ENCODE measurements at places on chromosomes 3 and 15.

DNA sequence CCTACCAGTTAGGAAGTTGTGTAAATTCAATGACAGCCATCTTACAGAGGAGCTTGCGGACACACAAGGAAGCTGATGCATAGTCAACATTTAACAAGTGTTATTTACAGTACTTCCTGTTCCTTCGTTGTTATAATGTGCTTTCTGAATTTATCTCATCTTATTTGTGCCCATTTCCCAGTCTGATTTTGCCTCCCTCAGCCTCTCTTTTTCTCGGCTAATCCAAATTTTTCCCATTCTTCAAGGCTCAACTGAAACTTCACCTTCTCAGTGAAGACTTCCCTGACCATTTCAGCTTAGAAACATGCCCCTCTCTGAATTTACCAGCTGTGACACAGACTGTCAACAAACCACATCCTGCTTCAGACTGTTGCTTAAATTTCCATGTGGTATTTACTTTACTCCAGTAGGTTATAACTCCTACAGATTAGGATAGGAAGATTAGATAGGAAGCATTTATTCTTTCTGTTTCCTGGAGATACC, 55.7 kb upstream of the CP start:
- DNase-seq, result no peak

GRCh38 chr15:45157974-45158373, 28.2 kb downstream of the DUOX1 start:
- DNase-seq, result peak; percentile 37

DNA sequence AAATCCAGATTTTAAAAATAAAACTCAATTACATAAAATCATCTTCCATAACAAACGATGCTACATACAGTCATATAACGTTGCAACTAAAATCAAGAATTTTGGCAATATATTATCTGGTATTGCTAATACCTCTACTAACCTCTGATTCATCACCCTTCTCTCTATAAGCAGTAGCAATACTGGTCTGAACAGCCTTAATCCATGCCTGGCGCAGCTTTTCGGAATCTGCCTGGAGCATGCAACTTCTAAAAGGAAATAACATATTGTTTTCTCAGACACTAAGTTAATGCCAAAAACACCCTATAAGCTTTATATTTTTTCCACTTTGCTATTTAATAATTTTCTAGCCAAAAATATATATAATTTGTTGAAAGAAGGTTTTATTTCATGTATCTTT, 35.4 kb upstream of the XXYLT1 start:
- DNase-seq, result no peak

DNA sequence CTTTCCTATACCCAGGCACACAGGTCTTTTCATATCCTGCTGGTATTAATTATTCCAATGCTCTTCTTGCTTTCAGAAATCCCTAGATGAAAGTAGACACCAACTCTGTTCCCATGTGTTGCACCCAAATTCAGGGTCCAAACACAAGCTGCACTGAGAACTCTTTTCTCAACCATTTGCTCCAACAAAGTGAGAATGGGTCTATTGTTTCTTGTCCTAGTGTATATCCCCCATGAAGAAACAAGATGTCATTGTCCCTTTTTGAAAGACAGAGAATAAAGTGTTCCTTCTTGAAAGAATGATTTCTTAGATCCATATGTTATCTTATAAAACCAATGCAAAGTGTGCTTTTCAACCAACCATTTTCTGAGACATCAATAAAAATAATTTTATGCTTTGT, 353.7 kb downstream of the CNTN6 start:
- no peak for DNase-seq

DNA sequence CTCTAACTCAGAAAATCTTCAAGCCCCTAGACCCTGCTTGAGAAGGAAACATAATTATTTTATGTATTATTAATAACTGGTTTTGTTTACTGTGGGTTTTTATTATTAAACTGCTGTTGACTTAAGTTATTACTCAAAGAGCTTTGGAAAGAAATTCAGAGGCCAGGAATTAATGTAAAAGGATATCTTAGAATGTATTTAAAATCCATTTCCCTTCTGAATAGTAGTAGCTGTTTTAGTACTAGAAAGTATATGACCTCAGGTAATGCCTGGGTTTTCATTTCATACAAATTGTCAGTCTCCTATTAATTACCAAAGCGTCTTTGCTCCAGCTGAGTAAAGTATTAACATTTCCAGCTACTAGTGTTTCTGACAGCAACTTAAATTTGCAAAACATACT, 223.1 kb downstream of the ITPR1 start:
- DNase-seq, result no peak

GRCh38 chr3:11434017-11434526, 161.9 kb downstream of the ATG7 start:
- DNase-seq, result peak; percentile 58

DNA sequence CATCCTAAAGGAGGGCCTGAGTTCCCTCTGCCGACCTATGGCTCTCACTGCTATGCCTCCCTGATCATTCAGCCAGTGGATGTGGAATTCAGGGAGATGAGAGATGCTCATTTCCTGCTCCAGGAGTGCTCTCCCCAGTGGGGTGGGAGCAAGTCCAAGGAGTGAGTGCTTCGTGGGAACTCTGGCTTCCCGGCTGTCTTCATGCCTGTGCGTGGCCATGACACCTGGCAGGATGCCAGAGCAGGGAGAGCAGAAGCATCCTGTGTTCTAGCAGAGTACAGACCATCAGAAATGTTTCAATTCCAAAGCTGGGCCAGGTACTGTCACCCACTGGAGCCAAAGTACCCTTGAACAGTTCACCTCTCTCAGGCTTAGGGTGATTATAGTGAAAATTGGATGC, 45.1 kb downstream of the APH1B start:
- peak; percentile 14 for DNase-seq

- DNase-seq, result no peak
These were observed 25.8 kb downstream of the CYFIP1 start for GRCh38 chr15:22954326-22954725.

GRCh38 chr15:63191895-63192618, 2.7 kb downstream of the RAB8B start:
- no peak for DNase-seq

- no peak for DNase-seq
These were observed 8.7 kb upstream of the GPD1L start for GRCh38 chr3:32097768-32098167.

- no peak for DNase-seq
These were observed 1066.5 kb downstream of the PLOD2 start for GRCh38 chr3:145094355-145094941.

DNA sequence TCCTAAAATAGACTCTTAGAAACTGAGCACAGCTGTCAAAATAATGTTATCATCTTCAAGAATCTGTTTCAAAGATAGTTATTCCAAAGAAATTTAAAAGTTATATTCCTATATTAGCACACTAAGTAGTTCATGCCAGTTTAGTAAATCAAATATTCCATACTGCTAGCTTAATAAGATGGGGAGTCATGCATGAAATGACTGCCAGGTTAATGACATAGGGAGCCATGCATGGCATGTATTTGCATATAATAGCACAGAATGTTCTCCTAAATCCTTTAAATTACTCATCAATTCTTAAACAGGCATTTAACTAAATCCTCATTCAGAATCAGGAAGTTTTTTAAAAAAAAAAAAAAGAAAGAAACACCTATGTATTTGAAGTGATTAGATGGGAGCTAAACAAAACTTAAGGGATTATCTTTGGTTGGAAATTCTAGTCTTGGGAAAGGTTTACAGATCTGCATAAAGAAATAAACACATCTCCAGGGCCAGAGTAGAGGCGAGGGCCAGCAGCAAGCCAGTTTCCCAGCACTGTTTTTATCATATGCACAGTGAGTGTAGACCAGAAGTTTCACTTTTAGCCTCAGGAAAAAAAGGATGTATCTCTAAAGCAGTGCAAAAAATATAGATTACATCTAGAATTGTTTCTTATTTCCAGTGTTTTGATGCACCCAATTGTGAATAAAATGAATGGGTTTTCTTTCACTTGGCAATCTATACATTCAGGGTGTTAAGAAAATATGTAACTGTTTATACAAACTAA, 366.4 kb upstream of the AGTR1 start:
- DNase-seq, result no peak

- no peak for DNase-seq
These were observed 98.9 kb upstream of the TBC1D5 start for GRCh38 chr3:17841190-17841828.

DNA sequence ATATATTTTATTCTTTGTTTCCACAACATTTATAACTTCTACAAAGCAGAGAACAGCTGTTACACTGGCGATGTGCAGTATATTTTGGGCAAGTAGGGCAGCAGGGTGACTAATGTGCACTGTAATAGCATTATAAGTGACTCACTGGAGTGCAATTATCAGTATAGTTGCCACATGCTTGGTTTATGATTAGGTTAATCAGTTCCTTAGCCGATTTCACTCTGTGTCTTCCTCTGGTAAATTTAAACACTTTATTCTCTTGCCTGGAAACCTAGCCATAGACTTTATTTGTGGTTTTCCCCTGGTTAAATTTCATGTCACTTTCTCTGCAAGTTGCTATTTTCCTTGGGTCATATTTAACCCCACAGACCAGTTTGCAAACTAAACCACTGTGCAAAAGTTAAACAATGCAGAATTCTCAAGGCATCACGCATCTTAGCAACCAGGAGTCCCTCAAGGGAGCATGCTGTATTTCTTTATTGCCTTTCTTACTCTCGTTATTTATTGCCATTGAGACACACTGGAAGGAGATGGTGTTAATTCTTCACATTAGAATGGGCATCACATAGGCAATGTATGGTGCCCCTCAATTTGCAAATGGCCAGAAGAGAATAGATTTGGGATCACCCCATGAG, 690.2 kb upstream of the DPPA4 start:
- DNase-seq, result peak; percentile 33

DNA sequence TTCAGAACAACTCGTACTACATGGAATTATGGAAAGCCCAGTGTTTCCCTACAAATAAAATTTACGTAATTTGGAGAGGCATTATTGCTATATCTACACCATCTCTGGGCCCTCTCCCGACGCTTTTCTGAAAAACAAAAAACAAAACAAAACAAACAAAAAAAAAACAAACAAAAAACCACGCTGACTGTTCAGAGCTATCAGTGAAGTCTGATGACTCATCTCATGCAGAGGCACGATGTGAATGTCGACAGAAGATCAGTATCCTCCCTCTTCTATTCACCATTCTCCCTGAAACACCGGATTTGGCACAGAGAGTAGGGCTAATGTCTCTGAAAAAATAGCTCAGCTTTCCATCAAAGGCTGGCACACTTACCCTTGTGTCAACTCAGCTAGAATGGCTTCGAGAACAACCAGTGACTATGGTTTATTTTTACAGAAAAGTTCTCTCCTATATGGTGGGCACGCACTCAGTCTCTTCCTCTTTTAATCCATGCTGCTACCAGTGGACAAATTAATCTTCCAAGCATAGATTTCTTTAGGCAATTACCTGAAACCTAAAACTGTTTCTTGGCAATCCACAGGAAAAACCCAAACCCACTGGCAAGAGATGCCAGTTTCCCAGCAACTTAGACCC, 1.5 kb downstream of the CRBN start:
- no peak for DNase-seq

GRCh38 chr3:158460926-158461325, 110.1 kb upstream of the MLF1 start:
- DNase-seq, result no peak

DNA sequence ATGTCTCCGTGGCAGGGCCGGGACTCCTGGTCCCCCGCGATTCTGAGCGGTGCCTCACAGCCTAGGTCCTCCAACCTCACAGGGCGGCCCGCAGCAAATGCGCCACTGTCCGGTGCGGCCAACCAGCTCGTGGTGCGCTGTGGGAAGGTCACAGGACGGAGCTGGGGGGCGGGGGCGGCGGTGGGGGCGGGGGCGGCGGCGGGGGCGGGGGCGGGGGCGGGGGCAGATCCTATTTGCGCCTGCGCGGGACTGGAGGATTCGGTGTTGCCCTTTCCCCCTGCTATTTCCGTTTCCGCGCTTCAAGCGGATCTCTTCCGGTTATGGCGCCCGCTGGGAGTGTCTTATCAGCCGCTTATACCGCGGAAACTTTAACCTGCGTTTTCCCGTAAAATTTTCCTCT, 106.7 kb upstream of the SNRPN start:
- no peak for DNase-seq

GRCh38 chr3:101846709-101847108, 2.6 kb upstream of the NFKBIZ start:
- no peak for DNase-seq

DNA sequence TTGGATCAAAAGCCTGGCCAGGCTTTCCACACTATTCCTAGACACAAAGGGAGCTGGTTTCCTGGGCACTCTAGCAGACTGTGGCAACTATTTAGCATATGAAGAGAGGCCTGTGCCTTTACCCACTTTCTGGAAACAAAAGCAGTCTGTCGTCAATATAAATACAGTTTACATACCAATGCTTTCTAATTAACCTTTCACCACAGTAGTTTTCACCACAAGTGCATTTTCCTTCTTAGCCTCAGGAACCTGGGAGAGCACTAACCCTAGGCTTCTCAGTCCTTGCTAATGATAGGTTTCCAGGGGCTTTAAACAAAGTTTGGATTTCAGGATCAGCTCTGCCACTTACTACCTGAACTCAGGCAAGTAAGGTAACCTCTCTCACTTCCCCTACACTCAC, 499.1 kb downstream of the MAGI1 start:
- no peak for DNase-seq

DNA sequence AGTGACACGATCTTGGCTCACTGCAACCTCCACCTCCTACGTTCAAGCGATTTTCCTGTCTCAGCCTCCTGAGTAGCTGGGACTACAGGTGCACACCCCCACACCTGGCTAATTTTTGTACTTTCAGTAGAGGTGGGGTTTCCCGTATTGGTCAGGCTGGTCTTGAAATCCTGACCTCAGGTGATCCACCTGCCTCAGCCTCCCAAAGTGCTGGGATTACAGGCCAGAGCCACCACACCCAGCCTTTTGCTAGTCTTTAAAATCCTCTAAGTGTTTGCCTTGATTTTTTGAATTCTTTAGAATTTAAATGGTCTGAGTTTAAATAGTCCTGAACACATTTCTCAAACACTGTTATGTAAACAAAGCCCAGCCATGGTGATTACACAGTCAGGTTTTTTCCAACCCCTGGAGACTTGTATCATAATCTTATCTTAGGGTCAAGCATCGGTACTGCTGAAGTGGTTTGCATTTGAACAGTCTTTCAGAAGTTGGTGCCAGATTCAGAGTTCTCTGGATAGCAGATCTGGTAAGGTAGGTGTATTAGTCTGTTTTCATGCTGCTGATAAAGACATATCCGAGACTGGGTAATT, 28.2 kb upstream of the PIAS1 start:
- no peak for DNase-seq

DNA sequence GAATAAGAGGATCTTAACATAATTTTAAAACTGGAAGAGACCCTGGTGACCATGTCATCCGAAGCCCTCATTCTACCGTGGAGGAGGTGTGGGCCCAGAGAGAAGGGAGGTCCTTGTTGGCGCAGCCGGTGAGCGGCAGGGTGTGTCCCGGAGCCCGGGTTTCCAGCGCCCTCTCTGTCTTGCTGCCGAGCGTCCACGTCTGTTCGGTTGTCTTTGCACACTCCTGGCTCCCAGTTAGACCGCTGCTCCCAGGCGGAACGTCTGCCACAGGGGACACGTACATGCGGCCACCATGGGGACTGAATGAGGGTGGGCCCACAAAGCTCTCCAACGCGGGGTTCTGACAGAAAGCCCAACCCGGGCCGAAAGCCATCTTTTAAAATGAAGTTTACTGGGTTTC, 6.6 kb upstream of the MUC4 start:
- DNase-seq, result no peak
